ENCODE measurements at places on chromosomes 2 and 18.

- DNase-seq, result no peak
Measured at GRCh38 chr2:106921451-106921850, 35.5 kb upstream of the ST6GAL2 start.

DNA sequence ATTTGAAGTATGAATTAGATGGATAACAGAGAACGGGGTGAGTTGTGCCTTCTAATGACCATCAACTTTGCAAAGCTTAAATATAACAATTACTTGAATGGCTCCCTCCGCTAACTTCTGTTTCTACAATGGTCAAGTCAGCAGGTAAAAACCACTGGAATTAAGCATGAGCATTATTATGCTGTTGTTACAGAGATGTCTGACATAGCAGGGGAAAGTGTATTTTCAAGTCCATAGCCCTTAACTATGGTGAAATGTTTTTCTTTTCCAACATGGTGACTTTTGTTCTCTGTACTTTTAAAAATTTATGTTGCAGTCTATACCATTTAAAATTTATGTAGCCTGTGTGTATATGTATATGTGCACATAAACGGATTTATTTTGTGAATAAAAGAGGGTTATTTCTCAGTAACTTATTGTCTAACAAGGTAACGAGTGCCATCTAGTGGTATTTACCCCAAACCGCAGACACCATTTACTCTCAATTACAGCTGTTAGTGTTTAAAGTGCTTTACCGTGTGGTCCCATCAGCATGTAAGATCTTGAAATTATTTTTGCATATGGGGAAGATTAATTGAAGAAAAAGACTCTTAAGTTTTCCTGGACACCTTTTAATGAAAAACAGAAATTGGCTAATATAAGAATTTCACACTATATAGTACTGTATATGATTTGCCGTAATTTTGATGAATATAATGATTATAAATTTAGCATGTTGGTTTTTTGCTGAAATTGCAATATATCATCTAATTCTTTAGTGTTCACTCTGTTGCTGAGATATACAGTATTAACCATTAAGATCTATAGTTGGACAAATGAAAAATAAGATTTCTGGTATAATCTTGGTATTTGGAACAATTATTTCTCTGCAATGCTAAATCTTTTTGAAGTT is 78.2 kb downstream of the UBE2E3 start:
- DNase-seq, result peak; percentile 9

- DNase-seq, result no peak
Measured at GRCh38 chr2:107657049-107657448, 169.6 kb upstream of the RGPD4 start.

GRCh38 chr2:42012651-42013050 is 35.2 kb upstream of the PKDCC start:
- no peak for DNase-seq

GRCh38 chr2:138223319-138223718 is 259.0 kb downstream of the HNMT start:
- DNase-seq, result no peak

GRCh38 chr2:206837775-206838174 is 72.4 kb downstream of the FASTKD2 start:
- DNase-seq, result no peak

DNA sequence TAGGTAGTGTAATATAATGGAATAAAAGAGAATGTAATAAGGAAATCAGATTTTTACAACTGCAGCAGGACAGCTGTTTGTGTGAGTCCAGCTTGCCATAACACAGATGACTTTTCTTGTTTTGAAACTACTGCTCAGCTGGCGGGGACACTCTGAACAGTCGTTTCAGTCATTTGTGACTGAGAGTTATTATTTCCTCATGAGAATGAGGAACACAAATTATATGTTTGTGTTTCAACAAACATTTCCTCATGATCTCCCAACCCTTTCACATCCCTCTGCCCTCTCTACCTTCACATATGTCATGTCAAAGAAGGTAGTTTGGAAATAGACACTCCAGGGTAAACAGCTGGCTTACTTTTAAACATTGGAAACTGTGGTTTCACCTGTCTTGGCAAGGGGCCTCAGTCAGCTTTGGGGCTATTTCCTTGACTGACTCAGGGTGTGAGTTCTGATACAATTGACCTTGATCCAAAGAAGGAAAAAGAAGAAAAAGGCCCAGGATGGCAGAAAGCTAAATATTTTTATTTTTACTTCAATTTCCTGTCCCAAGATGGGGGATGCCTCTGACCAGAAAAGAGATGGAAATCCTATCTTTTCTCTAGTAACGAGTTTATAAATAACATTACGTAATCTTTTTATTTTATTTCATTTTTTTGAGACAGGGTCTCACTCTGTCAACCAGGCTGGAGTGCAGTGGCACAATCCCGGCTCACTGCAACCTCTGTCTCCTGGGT is 593 bp downstream of the SP140L start:
- no peak for DNase-seq

- no peak for DNase-seq
Measured at GRCh38 chr2:9497017-9497416, 22.7 kb downstream of the IAH1 start.

DNA sequence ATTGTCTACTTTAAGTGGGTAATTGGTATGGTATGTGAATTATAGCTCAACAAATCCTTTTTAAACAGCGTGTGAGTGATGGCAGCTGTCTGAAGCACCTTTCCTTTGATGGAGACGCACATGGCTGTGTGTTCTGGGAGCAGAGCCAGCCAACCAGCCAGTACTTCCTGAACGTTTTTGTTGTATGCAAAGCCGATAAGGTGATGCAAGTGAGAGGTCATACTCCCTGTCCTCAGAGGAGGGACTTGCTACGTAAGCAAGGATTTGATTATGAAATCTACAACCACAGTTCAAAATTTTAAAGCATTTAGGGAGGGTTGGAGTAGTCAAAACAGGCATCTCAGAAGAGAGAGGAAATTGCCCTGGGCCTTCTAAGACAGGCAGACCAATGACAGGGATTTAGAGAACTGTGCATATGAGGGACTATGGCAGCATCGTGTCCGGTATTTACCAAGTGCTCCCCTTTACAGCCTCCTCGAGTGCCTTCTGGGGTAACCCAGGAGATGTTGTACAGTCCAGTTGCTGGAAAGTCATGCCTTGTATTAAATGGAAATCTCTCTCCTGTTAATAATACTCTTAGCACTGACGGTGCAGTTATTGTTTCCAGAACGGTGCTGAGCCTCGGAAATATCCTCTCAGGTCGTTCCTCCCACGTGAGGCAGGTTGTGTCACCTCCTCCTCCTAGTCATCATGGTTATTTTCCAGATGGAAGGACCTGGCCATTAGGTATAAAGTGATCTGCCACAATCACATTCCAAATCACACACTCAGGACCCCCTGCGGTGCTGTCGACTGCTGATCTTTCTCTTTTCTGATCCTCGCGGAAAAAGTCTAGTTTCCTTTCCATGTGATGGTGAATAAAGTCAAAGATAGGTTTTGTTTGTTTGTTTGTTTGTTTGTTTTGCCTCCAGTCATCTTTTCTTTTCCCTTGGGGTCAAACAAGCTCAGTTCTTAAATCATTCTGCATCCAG is 28.4 kb downstream of the ARHGEF4 start:
- no peak for DNase-seq

GRCh38 chr2:239321596-239322415 is 79.0 kb downstream of the HDAC4 start:
- DNase-seq, result peak; percentile 63

DNA sequence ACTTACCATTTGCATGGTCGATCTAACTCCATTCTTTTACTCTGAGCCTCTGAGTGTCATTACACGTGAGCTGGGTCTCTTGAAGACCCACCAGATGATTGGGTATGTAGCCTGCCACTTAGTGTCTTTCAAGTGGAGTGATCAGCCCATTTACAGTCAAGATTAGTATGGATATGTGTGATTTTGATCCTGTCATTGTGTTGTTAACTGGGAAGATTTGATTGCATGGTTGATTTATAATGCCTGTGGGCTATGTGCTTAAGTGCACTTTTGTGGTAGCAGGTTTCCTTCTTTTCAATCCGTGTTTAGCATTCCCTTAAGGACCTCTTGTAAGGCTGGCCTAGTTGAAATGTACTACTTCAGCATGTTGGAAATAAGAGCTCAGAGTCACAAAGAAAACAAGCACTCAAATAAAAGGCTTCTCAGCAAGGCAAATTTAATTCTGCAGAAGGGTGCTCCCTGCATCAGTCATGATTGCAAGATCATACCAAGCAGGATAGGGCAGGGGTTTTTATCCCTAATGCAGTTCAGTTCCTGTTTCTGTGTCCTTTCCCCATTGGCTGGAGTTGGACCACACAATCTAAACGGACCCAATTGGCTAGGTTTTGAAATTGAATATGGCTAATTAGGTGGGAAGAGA is 230.7 kb upstream of the SYT4 start:
- DNase-seq, result no peak

Measured in activated CD4-positive, alpha-beta T cell treated with anti-CD3 and anti-CD28 coated beads for 4 hours (primary cell).